Stimulated activated CD8-positive, alpha-beta memory T cell treated with anti-CD3 and anti-CD28 coated beads, Interleukin-4, amount 100 ng/mL, for 4 hours (primary cell): ENCODE measurements at places on chromosomes 1 and 21.

- DNase-seq = no peak
Measured at GRCh38 chr1:2501041-2501819, 25.1 kb downstream of the PLCH2 start.

GRCh38 chr21:41442481-41443186 is 16.6 kb downstream of the MX1 start:
- no peak for DNase-seq

DNA sequence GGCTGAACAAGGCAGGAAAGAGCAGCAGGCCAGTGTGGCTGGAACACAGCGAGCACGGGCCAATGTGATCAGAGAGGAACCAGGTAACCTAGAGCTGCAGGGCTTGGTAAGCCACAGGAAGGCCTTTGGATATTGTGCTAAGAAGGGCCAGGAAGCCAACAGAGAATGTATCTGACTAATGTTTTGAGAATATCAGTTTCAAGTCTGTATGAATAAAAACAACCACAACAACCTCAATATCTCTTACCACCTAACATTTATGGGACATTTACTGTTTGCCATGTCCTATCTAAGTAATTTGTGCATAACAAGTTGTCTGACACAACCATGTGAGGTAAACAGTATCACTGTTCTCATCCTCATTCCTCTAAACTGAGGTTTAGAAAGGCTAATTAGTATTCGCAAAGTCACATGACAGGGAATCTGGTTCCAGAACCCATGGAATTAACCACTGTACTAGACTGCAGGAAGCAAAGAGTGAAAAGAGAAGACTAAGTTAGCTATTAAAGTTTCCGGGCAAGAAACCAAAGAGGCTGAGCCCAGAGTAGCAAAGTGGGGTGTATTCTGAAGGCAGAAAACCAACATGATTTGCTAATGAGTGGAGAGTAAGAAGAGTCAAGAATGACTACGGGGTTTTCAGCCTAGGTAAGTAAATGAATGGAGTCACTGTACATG is 38.9 kb downstream of the SPRTN start:
- no peak for DNase-seq

- no peak for DNase-seq
Measured at GRCh38 chr1:27350663-27351540, 9.1 kb downstream of the SYTL1 start.

- DNase-seq = no peak
Measured at GRCh38 chr1:29894311-29894710, 658.0 kb downstream of the PTPRU start.

DNA sequence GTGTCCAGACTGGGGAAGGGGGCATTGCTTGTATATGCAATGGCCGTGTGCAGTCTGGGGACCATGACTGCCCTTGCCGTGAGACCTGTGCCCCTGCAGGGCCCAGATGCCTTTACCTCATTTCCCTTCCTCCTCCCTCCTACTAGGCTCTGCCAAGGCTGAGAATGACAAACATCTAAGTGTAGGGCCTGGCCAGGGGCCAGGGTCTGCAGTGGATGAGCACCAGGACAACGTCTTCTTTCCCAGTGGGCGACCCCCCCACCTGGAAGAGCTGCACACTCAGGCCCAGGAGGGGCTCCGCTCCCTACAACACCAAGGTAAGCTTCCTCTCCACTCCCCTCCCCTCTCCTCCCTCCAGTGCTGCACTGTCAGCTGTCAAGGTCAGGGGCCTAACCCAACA is 49.5 kb downstream of the YARS1 start:
- DNase-seq = no peak
